GM23338 (cell line): ENCODE measurements at places on chromosomes 1 and 21. TPM values are rescaled to one million over a fixed set of nuclear protein-coding genes. Genes with fewer than 3 reads are reported as not detected.

- DNase-seq, result no peak
Measured at GRCh38 chr1:230948301-230948700, 30.4 kb downstream of the TTC13 start.

- peak; percentile 75 for DNase-seq
Measured at GRCh38 chr1:23742670-23743286, 493 bp upstream of the ELOA start.

Gene CFHR1
- not detected in 2 replicates for total RNA-seq

Gene ALPL
- 166 and 187 TPM in 2 replicates for total RNA-seq

Gene BSND
- total RNA-seq, result 0.47 and 1.4 TPM in 2 replicates
